Ecto neural progenitor cell (in vitro differentiated cells): ENCODE measurements at places on chromosomes 2 and 18.

DNA sequence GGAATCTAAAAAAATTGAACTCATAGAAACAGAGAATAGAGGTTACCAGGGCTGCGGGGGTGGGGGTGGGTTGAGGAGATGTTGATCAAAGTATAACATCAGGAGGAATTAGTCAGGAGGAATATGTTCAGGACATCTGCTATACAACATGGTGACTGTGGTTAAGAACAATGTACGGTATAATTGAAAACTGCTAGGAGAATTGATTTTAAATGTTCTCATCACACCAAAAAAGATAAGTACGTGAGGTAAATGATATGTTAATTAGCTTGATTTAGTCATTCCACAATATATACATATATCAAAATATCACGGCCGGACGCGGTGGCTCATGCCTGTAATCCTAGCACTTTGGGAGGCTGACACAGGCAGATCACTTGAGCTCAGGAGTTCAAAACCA, 140.2 kb downstream of the MTCL1 start:
- DNase-seq, result no peak

DNA sequence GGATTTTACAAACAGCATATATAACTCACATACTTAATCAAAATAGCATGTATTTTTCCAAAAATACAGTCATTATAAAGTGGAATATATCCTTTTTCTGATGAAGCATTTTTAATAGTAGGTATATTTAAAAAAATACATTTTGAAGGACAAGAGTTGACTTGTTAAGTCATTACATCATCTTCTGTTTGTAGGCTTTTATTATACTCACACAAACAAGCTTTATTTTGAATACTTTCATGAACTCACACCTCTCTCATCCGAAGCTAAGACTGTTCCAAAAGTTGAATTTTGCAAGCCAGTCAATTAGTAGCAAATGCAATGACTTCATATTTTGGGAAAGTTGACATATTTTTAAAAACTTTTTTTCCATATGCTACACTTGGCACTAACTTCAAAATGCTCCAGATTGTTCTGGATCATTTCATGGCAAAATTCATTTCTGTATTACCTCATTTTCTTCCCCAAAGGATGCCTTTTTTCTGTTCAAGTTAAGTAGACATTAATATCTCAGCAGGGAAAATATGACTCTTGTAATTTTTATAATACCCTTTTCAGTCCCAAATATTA, 68.5 kb upstream of the WDR75 start:
- DNase-seq, result no peak

- DNase-seq, result no peak
Observed at GRCh38 chr2:27150639-27151230, 1.9 kb downstream of the TCF23 start.

DNA sequence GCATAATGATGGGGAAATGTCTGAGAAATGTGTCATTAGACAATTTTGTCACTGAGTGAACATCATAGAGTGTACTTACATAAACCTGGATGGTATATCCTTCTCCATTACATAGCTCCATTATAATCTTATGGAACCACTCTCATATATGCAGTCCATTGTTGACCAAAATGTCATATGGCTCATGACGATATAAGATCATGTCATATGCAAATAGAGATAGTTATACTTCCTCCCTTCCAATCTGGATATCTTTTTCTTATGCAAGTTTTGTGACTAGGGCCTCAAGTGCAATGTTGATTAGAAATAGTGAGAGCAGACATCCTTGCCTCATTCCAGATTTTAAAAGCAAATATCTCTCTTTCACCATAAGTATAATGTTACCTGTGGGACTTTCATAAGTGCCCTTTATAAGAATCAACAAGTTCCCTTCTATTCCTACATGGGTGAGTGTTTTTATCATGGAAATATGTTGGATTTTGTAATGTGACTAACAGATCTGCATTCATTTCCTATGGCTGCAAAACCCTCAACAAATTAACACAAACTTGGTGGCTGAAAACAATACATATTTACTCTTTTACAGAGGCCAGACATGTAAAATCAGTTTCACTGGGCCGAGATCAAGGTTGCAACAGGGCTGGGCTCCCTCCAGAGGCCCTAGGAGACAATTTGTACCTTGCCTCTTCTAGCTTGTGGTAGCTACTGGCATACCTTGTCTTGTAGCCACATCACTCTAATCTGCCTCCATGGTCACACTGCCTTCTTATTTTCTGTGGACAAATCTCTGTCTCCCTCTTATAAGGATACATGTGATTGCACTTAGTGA, 21.6 kb upstream of the SULT1C4 start:
- no peak for DNase-seq

GRCh38 chr2:28269019-28269784, 123.5 kb upstream of the FOSL2 start:
- no peak for DNase-seq

DNA sequence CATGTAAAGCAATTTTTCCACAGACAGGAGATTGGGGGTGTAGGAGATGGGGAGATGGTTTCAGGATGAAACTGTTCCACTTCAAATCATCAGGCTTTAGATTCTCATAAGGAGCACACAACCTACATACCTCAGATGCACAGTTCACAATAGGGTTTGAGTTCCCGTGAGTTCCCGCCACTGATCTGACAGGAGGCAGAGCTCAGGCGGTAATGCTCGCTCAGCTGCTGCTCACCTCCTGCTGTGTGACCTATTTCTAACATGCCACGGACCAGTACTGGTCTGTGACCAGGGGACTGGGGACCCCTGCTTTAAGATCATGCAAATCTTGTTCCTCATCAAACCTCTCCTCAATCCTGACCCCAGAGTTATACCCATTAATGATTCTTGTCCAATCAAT, 70.1 kb downstream of the RPE start:
- peak; percentile 46 for DNase-seq

- DNase-seq, result peak; percentile 56
Observed at GRCh38 chr2:20422402-20423271, 24.2 kb upstream of the RHOB start.

DNA sequence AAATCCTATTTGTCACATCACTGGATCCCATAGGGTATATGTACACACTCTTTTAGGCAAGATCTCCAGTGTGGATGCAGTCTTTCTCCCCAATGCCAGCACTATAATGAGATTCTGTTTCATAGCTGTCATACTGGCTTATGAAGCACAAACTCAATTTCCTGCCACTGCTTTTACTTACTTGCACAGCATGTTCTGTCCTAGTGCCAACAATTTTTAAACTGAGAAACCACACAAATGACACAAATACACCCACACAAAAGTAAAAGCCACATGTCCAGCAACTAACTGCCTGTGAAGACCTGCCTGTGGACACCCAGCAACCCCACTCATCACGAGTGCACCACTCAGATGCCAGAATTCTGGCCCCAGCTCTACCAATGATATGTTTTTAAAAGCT, 29.6 kb upstream of the RNU4ATAC start:
- no peak for DNase-seq

DNA sequence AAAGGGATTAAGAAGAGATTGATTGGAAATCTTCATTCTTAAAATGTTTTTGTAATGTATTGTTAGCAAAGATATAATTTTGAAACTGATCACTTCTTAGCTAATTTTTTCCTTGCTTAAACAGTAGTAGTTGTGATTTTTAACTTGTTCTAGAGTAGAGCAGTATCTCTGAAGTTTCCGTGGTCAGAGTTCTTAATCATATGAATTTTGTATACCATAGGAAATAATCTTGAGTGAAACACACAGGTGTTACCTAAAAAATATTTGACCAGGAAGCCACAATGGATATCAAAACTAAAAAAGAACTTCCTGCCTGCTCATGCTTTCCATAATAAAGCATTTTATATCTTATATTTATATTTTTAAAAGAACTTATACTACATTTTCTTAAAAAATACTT, 907.1 kb downstream of the ERBB4 start:
- DNase-seq, result no peak

GRCh38 chr2:207744050-207744449, 25.7 kb downstream of the FZD5 start:
- DNase-seq, result no peak

GRCh38 chr2:8204711-8205110, 477.1 kb upstream of the ID2 start:
- DNase-seq, result no peak

- no peak for DNase-seq
Observed at GRCh38 chr2:192148620-192149321, 46.0 kb downstream of the TMEFF2 start.

DNA sequence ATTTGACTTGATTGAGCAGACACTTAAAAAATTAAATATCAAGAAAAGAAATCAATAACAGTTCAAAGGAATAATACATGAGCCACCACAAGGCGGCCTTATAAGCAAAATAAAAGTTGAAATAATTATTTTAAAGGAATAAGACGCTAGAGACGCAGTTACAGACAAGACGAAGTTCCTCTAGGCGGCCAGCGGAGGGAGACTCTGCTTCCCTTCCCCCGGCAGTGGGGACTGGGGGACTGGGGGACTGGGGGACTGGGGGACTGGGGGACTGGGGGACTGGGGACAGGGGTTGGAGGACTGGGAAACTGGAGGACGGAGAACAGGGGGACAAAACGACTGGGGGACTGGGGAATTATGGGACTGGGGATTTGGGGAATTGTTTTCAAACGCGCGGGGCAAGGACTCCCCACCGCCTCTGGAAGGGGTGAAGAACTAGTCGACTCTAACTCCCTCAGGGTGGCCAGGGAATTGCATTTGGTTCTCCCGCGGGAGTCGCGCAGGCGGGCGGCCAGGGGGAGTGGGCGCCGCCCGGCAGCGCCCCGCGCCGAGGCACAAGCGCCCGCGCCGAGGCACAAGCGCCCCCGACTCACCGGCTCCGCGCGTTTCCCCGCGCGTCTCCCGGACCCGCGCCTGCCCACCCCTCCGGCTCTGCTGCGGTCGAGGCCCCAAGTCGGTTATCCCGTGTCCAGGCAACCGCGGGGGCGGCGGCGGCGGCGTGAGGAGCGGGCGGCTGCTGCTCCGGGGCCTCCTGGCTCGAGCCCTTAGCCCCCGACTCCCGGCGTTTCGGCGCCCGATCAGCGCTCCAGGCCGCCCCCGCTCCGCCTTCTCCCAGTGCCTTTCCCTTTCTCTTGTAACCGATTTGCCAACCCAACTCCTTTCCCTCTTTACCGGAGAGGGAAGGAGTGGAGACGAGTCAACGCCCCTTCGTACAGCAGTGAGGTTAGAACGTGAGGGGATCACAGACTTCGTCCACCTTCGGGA, at the start of gene CCDC178:
TSS of gene CCDC178 (minus strand) at position 662 of the 984 bp plus-strand sequence. CDS start 28,633 bp downstream, outside the sequence.
- peak; percentile 84 for DNase-seq
